ENCODE measurements at places on chromosomes 11 and 22.

DNA sequence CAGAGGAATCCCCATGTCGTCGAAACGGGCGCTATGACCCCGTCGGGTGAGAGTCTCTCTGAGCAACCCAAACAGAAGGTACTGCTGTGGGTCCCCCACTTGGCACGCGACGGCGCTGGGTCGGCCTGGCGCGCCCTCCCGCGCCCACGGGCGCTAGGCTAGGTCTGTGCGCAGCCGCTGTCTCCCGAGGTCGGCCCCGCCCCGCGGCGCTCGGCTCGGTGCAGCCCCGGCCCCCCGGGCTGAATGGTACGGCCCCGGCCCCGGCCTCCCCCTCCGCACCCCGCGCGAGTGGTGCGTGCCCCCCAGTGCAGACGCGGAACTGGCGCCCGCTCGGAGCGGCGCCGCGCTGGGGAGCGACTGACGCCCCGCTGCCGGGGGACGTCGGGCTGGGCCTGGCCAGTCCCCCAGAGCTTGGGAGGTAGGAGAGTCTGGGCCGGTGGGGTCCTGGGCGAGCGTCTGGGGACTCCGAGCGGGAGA lies at the start of gene MADD:
MADD (plus strand) TSS at position 305 of the 477 bp plus-strand sequence.
- peak within 1 kb of the TSS; percentile 99 for H3K27ac ChIP-seq
- H3K36me3 ChIP-seq, result no peaks in the 10 kb centered on the region
- DNase-seq, result peak; percentile 80
- peaks cover 36% of the 10 kb centered on the region for H3K4me1 ChIP-seq
- H3K4me3 ChIP-seq, result peak within 1 kb of the TSS; percentile 88
- no peaks in the 10 kb centered on the region for H3K27me3 ChIP-seq

GRCh38 chr11:74846770-74847169 lies 98.1 kb downstream of the RNF169 start:
- no peak overlapping the region for H3K4me3 ChIP-seq
- DNase-seq, result no peak
- no peaks in the 10 kb centered on the region for H3K27me3 ChIP-seq
- H3K4me1 ChIP-seq, result peaks cover 18% of the 10 kb centered on the region
- H3K36me3 ChIP-seq, result no peaks in the 10 kb centered on the region
- H3K27ac ChIP-seq, result no peak overlapping the region

GRCh38 chr11:32309530-32310213 lies 125.7 kb downstream of the WT1 start:
- H3K36me3 ChIP-seq, result no peaks in the 10 kb centered on the region
- H3K27me3 ChIP-seq, result no peaks in the 10 kb centered on the region
- DNase-seq, result no peak
- H3K4me1 ChIP-seq, result no peaks in the 10 kb centered on the region
- H3K4me3 ChIP-seq, result no peak overlapping the region
- no peak overlapping the region for H3K27ac ChIP-seq

DNA sequence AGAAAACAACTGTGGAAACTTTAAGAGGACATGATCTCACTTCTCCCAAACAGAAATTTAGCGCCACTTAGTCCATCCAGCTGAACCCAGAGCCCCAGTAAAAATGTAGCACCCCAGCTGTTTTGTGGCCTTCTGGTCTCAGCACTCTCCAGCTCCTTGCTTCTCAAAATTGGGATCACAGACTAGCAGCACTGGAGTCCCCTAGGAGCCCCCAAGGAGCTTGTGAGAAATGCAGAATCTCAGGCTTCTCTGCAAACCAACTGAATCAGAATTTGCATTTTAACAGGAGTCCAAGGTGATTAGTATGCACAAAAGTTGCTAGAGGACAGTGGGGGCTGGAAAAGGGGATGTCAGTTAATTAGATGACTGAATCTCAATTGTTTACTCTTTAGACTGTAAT lies 89.8 kb upstream of the FIBIN start:
- DNase-seq, result peak; percentile 17
- no peak overlapping the region for H3K4me3 ChIP-seq
- H3K4me1 ChIP-seq, result peaks cover 14% of the 10 kb centered on the region
- no peaks in the 10 kb centered on the region for H3K27me3 ChIP-seq
- H3K36me3 ChIP-seq, result no peaks in the 10 kb centered on the region

GRCh38 chr22:31954535-31955523 lies 10.5 kb downstream of the YWHAH start:
- DNase-seq, result no peak
- no peak overlapping the region for H3K4me3 ChIP-seq
- H3K27ac ChIP-seq, result peak overlapping the region; percentile 77
- peaks cover 31% of the 10 kb centered on the region for H3K4me1 ChIP-seq
- peaks cover 19% of the 10 kb centered on the region for H3K36me3 ChIP-seq

DNA sequence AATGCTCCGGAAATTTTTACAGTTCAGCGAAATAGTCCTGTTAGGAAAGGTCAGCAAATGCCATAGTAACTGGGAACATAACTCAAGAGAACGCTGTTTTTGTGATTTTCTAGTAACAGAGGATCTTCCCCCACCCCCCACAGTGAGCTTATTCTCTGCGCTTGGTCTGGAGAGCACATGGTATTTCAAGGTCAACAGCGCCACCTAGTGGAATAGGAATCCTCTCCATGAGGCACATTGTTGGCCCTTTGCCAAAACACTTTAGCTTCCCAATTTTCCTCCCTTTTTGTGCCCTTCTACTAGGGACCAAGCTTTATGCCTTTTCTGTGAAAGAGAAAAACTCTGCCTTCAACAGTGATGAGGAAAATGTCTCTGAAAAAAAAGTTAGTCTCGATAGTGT lies 13.2 kb upstream of the OR4C12 start:
- no peak overlapping the region for H3K4me3 ChIP-seq
- H3K27ac ChIP-seq, result no peak overlapping the region
- no peaks in the 10 kb centered on the region for H3K27me3 ChIP-seq
- H3K4me1 ChIP-seq, result no peaks in the 10 kb centered on the region
- 0 out of 2 replicates have a peak, but pooled peaks cover 5% of the 10 kb centered on the region for H3K36me3 ChIP-seq
- peak; percentile 86 for DNase-seq

- no peaks in the 10 kb centered on the region for H3K36me3 ChIP-seq
- peaks cover 16% of the 10 kb centered on the region for H3K27me3 ChIP-seq
- DNase-seq, result no peak
- H3K4me3 ChIP-seq, result peak overlapping the region; percentile 13
Observed at GRCh38 chr22:25407226-25407858, 157.1 kb upstream of the GRK3 start.

- DNase-seq, result no peak
- H3K27me3 ChIP-seq, result no peaks in the 10 kb centered on the region
- peaks cover 13% of the 10 kb centered on the region for H3K4me1 ChIP-seq
- no peaks in the 10 kb centered on the region for H3K36me3 ChIP-seq
- H3K27ac ChIP-seq, result no peak overlapping the region
- H3K4me3 ChIP-seq, result no peak overlapping the region
Observed at GRCh38 chr11:34181251-34181650, 75.8 kb downstream of the NAT10 start.

DNA sequence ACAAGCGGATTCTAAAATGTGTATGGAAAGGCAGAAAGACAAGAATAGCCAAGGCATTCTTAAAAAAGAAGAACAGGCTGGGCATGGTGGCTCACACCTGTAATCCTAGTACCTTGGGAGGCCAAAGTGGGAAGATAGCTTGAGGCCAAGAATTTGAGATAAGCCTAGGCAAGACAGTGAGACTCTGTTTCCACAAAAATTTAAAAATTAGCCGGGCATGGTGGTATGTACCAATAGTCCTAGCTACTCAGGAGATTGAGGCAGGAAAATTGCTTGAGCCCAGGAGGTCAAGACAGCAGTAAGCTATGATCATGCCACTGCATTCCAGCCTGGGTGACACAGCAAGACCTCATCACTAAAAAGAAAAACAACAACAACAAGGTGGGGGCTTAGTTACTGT lies 46.0 kb upstream of the PPP2R1B start:
- DNase-seq, result no peak
- H3K4me3 ChIP-seq, result no peak overlapping the region
- H3K36me3 ChIP-seq, result no peaks in the 10 kb centered on the region
- no peak overlapping the region for H3K27ac ChIP-seq
- no peaks in the 10 kb centered on the region for H3K27me3 ChIP-seq
- no peaks in the 10 kb centered on the region for H3K4me1 ChIP-seq

GRCh38 chr11:72229336-72229924 lies 4.9 kb downstream of the INPPL1 start:
- H3K4me1 ChIP-seq, result peaks cover 12% of the 10 kb centered on the region
- peaks cover 10% of the 10 kb centered on the region for H3K27me3 ChIP-seq
- no peaks in the 10 kb centered on the region for H3K36me3 ChIP-seq
- no peak overlapping the region for H3K4me3 ChIP-seq

- H3K36me3 ChIP-seq, result no peaks in the 10 kb centered on the region
- no peaks in the 10 kb centered on the region for H3K4me1 ChIP-seq
- H3K27ac ChIP-seq, result no peak overlapping the region
- no peak overlapping the region for H3K4me3 ChIP-seq
Observed at GRCh38 chr22:46563381-46564083, 26.1 kb upstream of the CELSR1 start.

GRCh38 chr11:58919980-58920379 lies 19.3 kb upstream of the GLYATL1 start:
- no peak for DNase-seq
- H3K4me1 ChIP-seq, result peaks cover 22% of the 10 kb centered on the region
- no peaks in the 10 kb centered on the region for H3K27me3 ChIP-seq
- H3K4me3 ChIP-seq, result no peak overlapping the region
- H3K27ac ChIP-seq, result no peak overlapping the region

DNA sequence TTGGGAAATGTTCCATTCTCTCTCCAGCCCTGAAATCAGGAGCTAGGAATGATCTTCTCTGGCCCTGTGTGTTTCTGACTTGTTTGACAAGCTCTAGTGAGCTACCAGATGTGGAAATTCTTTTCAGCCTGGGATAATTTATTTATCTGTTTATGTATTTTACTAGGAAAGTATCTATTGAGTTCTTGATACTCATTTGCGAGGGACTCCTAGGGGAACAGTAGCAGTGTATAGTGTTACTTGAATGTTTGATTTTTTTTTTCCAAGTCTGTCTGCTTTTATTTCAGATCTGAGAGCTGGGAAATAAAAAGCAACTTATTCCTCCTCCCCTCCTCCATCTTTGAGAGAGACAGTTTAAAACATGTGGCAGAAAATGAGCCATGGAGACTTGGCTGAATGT lies 92.5 kb downstream of the ALX4 start:
- no peaks in the 10 kb centered on the region for H3K36me3 ChIP-seq
- H3K27me3 ChIP-seq, result no peaks in the 10 kb centered on the region
- no peak overlapping the region for H3K27ac ChIP-seq
- no peak overlapping the region for H3K4me3 ChIP-seq
- DNase-seq, result no peak

DNA sequence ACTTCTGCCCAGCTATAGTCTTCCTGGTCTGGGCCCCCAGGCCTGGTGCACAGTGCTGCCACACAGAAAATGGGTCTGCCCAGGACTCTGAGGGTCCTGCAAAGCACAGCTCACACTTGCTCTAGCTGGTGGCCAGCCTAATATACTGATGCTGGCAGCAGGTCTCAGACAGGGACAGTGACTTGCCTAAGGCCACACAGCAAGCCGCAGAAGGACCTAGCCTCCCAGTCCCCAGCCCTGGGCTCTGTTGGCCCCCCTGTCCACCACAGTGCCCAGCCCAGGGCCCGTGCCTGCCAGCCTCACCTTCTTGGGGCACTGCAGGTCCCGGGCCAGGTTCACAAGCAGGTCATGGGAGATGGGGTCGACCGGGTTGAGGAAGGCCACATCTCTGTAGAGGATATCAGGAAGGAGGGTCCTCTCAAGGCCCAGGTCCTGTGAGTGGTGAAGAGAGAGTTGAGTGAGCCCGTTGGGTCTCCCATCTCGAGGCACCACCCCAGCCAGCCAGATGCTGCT lies 3.3 kb downstream of the LRRC75B start:
- DNase-seq, result no peak
- no peak overlapping the region for H3K27ac ChIP-seq

GRCh38 chr11:119015054-119015611 lies 3.0 kb downstream of the RPS25 start:
- H3K27me3 ChIP-seq, result no peaks in the 10 kb centered on the region
- H3K4me3 ChIP-seq, result no peak overlapping the region
- H3K4me1 ChIP-seq, result peaks cover 19% of the 10 kb centered on the region
- DNase-seq, result no peak
- H3K27ac ChIP-seq, result peak overlapping the region; percentile 87
- H3K36me3 ChIP-seq, result peaks cover 44% of the 10 kb centered on the region

DNA sequence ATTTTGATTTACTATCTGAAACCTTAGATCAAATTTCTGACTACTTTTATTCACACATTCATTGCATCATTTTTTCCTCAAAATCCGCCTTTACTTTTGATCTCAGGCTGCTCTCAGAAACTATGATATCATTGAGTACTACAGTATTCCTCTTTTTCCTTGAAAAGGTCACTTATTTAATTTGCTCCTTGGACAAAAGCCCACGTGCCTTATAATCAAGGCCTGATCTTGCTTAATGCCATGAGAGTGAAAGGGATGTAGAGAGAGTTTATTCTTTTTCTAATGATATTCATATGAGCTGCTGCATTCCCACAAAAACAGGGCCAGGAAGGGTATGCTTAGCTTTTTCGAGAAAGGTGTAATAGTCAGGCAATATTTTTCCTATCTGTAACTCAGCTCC lies 327.0 kb downstream of the ETS1 start:
- no peak overlapping the region for H3K27ac ChIP-seq
- no peaks in the 10 kb centered on the region for H3K36me3 ChIP-seq
- no peak for DNase-seq
- H3K4me1 ChIP-seq, result peaks cover 7% of the 10 kb centered on the region

DNA sequence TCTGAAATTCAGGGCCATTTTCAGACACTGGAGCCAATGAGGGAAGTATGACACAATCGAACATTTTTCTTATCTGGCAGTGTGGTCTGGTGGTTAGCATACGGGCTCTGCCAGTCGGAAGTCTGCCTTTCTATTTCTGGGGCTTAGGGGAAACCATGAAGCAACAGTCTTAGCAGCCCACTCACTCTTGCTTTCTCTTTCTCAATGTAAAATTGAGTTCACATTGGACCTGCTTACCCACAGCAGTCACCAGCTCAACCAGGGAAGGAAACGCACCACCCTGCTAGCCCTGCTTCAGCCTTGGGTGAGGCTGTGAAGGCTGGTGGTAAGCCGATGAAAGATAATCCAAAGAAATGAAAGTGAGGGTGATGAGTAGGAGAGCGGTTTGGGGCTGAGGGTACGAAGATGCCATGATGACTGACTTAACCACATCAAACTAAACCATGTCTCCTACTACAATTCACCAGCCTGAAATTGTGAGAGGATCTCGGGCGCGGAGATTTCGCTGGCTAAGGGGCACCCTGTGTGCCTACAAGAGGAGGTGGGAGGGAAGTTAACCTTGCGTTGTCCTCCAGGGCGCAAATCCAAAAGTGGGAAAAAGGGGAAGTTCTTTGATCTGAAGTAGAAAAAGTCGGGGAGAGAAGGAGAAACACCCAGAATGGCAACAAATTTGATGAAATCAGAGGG lies 2.0 kb upstream of the LMO2 start:
- H3K27me3 ChIP-seq, result no peaks in the 10 kb centered on the region
- peaks cover 6% of the 10 kb centered on the region for H3K4me1 ChIP-seq
- H3K27ac ChIP-seq, result no peak overlapping the region
- DNase-seq, result no peak

GRCh38 chr11:20310137-20310536 lies 53.4 kb upstream of the HTATIP2 start:
- no peak overlapping the region for H3K4me3 ChIP-seq
- DNase-seq, result no peak
- no peaks in the 10 kb centered on the region for H3K27me3 ChIP-seq
- H3K36me3 ChIP-seq, result no peaks in the 10 kb centered on the region
- no peak overlapping the region for H3K27ac ChIP-seq
- H3K4me1 ChIP-seq, result no peaks in the 10 kb centered on the region

Data from GM23338 (cell line).